Left colon (tissue), 2 donors: ENCODE measurements at places on chromosomes 5 and 9. TPM values are rescaled to one million over a fixed set of nuclear protein-coding genes. Genes with fewer than 3 reads are reported as not detected.

- no peak for DNase-seq
These were observed 254.1 kb downstream of the PJA2 start for GRCh38 chr5:109155625-109156024.

GRCh38 chr9:137878146-137878941 lies 762 bp downstream of the CACNA1B start:
- DNase-seq, result no peak

Gene DDX4
- total RNA-seq, result not detected

DNA sequence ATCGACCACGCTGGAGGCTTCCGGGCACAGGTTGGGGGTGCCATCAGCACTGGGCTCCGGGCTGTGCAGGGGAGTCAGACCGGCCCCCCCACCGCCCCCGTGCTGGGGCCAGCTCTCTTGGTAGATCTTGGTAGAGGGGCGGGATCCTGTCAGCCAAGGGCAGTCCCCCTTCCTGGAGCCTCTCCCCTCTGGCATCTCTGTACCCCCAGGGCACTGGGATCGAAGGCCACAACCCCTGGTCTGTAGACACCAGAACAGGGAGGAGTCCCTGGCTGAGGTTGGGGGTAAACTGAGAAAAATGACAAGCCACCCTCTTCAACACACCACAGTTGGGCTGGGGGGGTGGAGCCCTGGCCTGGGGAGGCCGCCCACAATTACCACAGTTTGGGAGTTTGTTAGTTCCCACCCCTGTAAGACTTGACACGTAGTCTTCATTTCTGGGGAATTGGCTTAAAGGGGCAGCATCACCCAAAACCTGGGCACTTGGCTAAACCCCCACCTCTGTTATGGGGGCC lies 882 bp downstream of the CERCAM start:
- DNase-seq, result no peak

GRCh38 chr5:177290816-177291596 lies 12.5 kb downstream of the RAB24 start:
- DNase-seq, result no peak

Gene RANBP17
- total RNA-seq, result 17.4 TPM

Gene ANKRD18B
- not detected for total RNA-seq

GRCh38 chr5:82309091-82309531 lies 31.0 kb upstream of the RPS23 start:
- DNase-seq, result no peak

- DNase-seq, result no peak
These were observed 855.2 kb downstream of the MAT2B start for GRCh38 chr5:164360589-164360988.

GRCh38 chr5:119897537-119898370 lies 268.4 kb downstream of the FAM170A start:
- no peak for DNase-seq

Gene PITX1
- 6.2 TPM for total RNA-seq

GRCh38 chr9:122656378-122656777 lies 1.0 kb downstream of the OR1B1 start:
- DNase-seq, result no peak

DNA sequence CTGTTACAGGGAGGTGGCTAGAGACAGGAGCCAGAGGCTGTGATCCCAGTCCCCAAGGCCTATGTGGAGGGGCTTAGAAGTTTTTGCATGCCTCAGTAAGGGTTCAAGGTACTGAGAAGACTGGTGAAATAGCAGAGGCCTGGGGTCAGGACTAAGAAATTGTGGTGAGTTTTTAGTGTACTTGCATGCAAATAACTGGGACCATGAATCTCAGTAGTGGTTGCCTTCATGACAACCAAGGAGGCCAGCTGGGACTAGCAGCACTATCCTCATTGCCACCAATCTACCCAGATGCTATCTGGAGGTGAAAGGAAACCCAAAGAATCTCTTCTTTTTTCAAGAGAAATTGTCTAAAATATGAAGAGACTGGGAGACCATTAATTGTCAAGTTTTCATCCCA lies 395.1 kb downstream of the CETN3 start:
- no peak for DNase-seq

Gene EDIL3
- total RNA-seq, result 48.7 TPM

DNA sequence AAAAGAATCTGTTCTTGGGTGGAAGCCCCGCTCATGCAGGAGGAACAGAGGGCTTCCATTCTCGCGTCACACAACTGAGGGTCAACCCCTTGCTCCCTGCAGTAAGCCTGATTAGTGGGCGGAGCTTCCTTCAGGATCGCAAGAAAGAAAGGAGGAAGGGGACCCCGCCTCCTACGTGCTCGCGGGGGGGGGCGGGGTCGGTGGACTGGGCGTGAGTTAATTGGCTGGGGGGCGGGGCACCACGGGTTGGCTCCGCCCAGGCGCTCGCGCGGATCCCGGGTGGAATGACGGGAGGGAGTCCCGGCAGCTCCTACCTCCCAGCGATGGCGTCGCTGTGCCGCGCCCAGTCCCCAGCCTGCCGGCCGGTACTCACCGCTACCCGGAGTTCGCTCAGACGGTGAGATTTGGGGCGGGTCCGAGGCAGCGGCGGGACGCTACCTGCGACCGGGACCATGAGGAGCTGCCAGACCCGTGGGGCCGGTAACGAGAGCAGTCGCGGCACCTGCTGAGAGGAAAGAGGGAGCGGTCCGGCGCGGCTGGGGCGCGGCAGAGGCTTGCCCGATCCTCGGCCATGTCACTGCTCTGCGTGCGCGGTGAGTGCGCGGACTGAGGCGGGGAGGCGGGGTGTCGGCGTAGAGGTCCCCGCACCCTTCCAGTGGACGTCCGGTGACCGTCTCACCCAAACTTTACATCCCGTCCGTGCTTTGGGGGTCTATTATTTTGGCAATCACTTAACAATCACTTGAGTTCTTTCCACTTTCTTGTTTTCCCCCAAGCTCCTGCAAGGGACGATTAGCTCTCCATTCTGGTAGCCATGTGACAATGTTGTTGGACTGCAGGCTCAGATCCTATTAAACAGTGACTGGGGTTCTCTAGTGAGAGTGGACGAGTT lies at the start of gene UNC13B:
UNC13B (plus strand) TSS at position 297 of the 892 bp plus-strand sequence; CDS start at position 572, 275 bp downstream.
- DNase-seq, result peak; percentile 97

DNA sequence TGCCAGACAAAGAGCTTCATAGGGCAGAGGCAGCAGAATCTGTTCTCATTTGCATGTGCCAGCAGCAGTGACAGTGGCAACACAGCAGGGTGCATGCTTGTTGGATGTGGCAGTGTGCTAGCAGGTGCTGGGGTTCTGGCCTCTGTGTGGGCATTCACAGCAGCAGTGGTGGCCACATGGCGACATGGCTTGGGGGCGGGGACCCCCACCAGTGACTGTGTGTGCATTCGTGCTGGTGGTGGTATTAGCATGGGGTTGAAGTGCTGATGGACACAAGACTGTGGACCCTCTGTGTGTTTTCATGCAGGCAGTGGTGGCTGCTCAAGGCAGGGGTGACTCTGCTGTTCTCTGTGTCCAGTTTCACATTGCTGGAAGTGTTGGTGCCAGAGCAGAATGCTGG lies 183.2 kb upstream of the PDE4D start:
- no peak for DNase-seq

GRCh38 chr5:53407373-53407772 lies 73.1 kb upstream of the FST start:
- DNase-seq, result no peak

- no peak for DNase-seq
These were observed 237.7 kb downstream of the SH3GL2 start for GRCh38 chr9:17816431-17817027.

Gene PKD2L2
- total RNA-seq, result not detected

GRCh38 chr5:132753135-132753987 lies 6.1 kb downstream of the CCNI2 start:
- DNase-seq, result no peak

Gene SCGB3A1
- not detected for total RNA-seq

- no peak for DNase-seq
These were observed 608.0 kb upstream of the ACO1 start for GRCh38 chr9:31776471-31776870.

DNA sequence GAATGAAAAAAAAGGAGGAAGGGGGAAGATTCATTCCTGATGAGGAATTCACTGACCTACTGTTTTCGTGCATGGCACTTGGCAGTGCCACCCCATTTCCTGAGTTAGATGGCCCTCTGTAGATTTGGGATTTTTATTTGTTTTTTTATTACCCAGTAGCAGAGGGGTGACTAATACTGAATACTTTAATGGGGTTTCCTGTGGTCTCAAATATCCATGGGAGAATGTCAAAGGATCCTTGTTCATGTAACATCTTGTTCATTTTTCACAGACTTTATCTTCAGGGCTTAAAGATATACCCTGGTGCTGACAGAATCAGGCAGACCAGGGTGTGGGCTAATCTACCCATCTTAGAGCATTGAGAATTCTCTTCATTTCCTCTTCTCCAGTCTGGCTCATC lies 93.0 kb downstream of the MAMDC2 start:
- DNase-seq, result no peak

Gene CARTPT
- total RNA-seq, result 0.39 TPM

Gene SPATA31A3
- not detected for total RNA-seq

Gene MEIKIN
- total RNA-seq, result not detected

DNA sequence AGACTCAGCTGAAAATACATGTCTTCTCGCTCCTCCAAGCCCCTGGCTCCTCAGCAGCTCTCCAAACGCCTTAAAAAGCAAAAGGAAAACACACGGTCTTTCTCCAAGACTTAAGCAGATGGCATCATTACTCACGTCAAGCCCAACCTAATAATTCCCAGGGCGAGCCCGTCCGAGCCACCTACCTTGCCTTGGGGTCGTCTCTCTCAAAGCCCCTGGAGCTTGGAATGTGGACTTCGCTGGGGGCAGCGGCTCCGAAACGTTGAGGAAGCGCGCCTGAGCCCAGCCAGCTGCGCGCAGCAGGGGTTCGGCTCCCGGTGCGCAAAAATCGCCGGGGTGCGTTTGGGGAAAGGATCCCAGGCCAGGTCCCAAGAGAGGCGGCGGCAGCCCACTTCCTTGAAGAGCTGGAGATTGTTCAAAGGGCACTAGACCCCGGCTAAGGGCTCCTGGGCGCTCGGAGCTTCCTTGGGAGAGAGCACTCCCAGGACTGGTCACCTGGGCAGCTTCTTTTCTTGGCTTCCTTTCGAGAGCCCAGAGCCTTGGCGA lies 395 bp downstream of the DRD1 start:
- DNase-seq, result no peak

- DNase-seq, result peak; percentile 9
These were observed 112.9 kb downstream of the ST8SIA4 start for GRCh38 chr5:100790170-100790665.

DNA sequence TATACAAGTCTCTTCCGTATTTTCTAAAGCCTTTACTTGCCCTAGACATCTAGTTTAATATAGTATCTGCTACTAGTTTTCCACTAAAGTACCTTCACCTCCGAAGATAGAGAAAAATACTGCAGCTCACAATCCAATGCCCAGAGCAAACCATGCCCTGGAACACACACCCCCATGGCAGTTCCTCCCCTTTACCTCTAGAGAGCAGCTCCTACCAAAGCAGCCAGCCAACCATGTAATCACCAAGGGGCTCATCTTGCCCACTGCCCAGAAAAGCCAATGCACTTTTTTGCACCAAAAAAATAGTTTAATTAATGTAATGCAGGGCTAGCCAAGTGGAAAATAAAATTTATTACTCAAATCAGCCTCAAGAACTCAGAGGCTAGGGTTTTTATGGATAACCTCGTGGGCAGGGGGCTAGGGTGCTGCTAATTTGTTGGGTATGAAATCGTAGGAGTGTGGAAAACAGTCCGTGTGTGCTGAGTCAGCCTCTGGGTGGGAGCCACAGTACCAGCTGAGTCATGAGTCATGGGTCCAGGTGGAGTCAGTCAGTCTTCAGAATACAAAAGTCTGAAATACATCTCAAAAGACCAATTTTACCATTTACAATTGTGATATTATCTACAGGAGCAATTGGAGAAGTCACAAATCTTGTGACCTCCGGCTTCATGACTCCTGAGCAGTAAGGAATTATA lies 120.1 kb upstream of the ACO1 start:
- no peak for DNase-seq

Gene RIOK2
- total RNA-seq, result 22.8 TPM

- DNase-seq, result no peak
These were observed 215.4 kb downstream of the NR3C1 start for GRCh38 chr5:143188083-143188482.

GRCh38 chr9:82128011-82128696 lies 139.6 kb downstream of the SPATA31D1 start:
- DNase-seq, result no peak

DNA sequence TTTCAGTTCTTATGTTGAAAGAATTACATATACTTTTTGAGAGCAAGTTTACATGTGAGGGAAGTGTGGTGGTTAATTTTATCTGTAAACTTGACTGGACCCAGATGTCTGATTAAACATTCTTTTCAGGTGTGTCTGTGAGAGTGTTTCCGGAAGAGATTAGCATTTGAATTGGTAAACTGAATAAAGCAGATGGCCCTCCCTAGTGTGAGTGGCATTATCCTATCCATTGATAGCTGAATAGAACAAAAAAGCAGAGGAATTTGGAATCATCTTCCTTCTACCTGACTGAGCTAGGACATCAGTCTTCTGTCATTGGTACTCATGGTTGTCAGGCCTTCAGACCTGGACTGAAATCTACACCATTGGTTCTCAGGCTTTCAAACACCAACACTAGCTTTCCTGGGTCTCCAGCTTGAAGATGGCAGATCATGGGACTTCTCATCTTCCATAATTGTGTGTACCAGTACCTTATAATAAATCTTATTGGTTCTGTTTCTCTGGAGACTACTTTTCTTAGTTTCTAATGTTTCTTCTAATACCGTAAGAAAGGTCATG lies 36.6 kb downstream of the NREP start:
- no peak for DNase-seq

Gene ELL2
- total RNA-seq, result 36.7 TPM
